ENCODE measurements at places on chromosomes 4 and X.

DNA sequence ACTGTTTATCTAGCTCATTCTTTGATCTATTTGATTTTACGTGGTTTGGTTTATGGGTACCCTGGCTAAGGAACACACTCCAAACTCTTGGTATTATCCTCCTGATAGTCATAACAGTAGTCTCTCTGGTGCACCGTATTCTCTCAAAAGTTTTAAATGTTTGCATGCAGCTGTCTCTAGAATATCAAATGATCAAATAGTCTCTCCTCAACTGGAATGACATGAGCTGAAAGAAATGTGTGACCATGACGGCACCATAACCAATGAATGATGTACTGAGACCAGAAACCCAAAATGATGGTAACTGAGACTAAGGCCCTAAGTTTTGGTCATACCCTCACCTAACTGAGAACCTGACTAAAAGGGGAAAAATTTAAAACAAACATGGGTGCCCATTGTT, 319.4 kb downstream of the SLC7A11 start:
- no peak for DNase-seq

DNA sequence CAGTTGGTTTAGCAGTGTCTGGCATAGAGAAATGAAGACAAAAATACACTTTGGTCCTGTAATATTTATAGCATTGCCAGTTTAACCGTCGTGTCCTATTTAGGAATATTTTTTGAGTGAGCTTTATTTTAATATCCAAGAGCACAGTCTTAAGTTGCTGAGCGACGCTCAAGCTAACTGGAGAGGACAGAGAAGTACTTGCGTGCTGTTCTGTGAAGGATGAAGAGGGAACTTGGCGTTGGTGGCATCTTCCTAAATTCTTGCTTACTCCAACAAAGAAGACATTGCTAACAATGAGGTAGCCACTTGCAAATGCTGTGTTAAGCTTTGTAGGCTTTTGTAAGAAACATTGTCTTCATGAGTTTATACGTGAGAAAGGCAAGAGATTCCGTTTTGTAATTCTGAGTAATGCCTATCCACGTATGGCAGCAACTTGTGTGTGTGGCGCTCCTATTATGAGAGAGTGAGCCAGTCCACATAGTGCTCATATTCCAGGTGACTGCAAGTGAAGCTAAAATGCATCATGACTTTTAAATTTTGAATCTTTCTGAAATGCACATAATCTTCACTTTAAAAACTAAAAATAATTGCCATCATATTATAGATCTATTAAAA, 50.6 kb downstream of the SYNPO2 start:
- DNase-seq = no peak

GRCh38 chrX:34880656-34881055, 61.9 kb upstream of the FAM47B start:
- peak; percentile 84 for DNase-seq

- peak; percentile 90 for DNase-seq
Observed at GRCh38 chr4:159069922-159070321, 33.0 kb upstream of the RAPGEF2 start.

- DNase-seq = no peak
Observed at GRCh38 chr4:27173280-27173679, 312.6 kb downstream of the STIM2 start.

DNA sequence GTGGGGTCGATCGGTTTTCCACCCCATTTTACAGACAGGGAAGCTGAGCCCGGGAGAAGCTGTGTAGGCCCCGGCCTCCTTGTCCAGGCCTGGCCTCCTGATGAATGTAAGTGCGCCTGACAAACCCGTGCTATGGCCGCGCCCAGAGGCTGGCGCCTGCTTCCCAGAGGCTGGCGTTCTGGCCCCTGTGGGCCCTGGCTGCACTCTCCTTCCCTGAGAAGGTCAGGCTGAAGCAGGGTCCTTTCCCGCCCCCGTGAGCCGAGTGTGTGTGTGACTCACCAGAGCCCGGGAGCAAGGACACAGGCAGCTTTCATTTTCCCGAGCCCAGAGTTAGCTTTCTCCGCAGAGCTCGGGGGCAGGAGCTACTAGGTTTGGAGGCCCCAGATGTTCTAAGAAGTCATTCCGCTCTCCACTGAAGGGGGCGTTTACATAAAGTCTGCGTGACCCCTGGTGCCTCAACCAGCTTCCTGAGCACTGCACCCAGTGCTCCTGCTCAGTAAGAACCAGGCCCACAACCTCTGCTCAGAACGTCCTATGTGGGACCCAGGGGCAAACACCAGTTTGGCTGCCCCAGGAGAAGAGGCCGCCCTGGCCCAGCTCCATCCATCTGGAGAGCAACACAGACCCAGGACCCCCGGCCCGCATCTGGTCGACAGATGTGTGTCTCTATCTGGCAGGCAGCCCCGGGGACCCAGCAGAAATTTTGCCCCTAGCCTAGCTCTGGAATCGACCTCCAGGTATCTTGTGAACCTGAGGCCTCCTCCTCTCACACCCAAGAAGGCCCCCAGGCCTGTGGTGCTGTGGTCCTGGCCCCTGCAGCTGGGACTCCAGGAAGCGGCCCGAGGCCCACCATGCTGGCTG, 13.6 kb downstream of the UVSSA start:
- DNase-seq = peak; percentile 60

DNA sequence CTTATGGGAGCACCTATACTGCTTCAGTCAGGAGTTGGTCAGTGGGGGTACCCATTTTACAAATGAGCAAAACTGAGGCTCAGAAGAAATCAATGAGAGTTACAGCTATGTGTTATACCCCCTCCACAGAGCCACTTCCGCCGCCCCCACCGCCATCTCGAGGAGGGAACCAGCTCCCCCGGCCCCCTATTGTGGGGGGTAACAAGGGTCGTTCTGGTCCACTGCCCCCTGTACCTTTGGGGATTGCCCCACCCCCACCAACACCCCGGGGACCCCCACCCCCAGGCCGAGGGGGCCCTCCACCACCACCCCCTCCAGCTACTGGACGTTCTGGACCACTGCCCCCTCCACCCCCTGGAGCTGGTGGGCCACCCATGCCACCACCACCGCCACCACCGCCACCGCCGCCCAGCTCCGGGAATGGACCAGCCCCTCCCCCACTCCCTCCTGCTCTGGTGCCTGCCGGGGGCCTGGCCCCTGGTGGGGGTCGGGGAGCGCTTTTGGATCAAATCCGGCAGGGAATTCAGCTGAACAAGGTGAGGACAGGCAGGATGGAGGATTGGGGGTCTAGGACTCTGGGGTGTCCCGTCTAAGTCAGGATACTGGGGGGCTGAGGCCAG, 5.0 kb downstream of the WAS start:
- DNase-seq = no peak

DNA sequence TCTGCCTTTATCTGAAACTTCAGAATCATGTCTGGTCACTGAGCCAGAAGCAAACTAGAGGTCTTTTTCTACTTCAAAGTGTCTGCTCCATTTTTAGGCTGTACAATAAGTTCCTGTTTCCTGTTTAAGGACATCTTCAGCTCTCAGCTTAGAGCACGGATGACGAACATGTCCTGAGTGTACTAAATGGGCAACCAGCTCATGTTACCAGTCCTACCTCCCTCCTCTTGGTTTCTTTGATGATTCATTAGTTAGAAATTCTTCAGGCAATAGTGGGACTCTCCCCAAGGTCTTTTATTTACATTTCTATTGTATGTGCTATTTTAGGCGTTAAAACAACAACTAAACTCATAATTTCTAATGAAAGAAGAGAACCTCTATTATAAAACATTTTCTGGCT, 58.0 kb downstream of the ENPEP start:
- peak; percentile 99 for DNase-seq
